ENCODE measurements at places on chromosomes 11 and 22.

GRCh38 chr11:35859301-35859700 is 84.6 kb upstream of the LDLRAD3 start:
- H3K27me3 ChIP-seq: no peaks in the 10 kb centered on the region
- peak; percentile 14 for DNase-seq
- H3K4me1 ChIP-seq: no peaks in the 10 kb centered on the region
- H3K27ac ChIP-seq: no peak overlapping the region
- no peak overlapping the region for H3K4me3 ChIP-seq
- no peaks in the 10 kb centered on the region for H3K36me3 ChIP-seq

DNA sequence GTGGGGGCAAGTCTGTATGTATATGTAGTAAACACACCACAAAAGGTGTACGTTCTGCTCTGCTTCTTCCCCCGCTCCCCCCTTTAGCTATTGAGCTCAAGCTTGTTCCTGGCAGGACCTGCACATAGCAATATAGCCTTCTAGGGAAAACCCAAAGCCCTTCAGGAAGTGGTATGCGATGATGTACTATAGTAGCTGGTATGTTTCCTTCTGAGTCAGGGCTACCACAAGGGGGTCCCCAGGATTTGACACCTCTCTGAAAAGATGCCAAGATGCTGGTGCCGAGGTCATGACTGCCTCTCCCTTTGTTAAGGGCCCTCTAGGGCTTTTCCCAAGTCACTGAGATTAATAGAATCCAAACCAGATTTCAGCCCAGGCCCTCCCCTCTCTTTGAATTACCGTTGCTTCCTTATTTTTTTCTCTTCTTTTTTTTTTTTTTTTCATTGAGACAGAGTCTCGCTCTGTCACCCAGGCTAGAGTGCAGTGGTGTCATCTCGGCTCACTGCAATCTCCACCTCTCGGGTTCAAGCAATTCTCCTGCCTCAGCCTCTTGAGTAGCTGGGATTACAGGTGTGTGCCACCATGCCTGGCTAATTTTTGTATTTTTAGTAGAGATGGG is 268.4 kb downstream of the ETS1 start:
- H3K36me3 ChIP-seq: no peaks in the 10 kb centered on the region
- no peak for DNase-seq
- no peak overlapping the region for H3K27ac ChIP-seq
- H3K4me3 ChIP-seq: no peak overlapping the region

DNA sequence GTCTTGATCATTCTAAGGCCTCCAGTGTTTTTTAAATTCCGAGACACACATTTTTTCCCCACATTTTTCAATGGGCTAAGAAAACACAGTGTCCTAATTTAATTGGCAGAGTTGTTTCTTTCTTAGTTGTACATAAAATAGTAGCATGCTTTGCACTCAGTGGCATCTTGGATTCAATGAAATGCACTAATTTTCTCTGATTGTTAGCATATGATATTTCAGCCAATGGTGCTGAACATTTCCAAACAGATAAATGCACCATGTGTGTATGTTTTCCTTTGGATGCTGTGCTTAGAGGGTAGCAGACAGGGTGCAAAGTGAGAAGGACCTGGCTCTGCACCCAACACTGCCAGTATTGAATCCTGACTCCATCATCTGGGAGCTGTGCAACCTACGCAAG is 103.5 kb downstream of the LDLRAD3 start:
- H3K4me3 ChIP-seq: no peak overlapping the region
- no peak overlapping the region for H3K27ac ChIP-seq
- DNase-seq: no peak
- no peaks in the 10 kb centered on the region for H3K27me3 ChIP-seq
- H3K4me1 ChIP-seq: no peaks in the 10 kb centered on the region

GRCh38 chr11:59152312-59152951 is 9.8 kb downstream of the FAM111A start:
- no peak overlapping the region for H3K27ac ChIP-seq
- no peak overlapping the region for H3K4me3 ChIP-seq
- H3K27me3 ChIP-seq: no peaks in the 10 kb centered on the region
- no peak for DNase-seq
- no peaks in the 10 kb centered on the region for H3K4me1 ChIP-seq

- H3K36me3 ChIP-seq: no peaks in the 10 kb centered on the region
- H3K4me3 ChIP-seq: peak overlapping the region; percentile 16
- peak; percentile 80 for DNase-seq
- peak overlapping the region; percentile 46 for H3K27ac ChIP-seq
- peaks cover 18% of the 10 kb centered on the region for H3K4me1 ChIP-seq
Observed at GRCh38 chr11:33000181-33000580, 15.5 kb upstream of the DEPDC7 start.

DNA sequence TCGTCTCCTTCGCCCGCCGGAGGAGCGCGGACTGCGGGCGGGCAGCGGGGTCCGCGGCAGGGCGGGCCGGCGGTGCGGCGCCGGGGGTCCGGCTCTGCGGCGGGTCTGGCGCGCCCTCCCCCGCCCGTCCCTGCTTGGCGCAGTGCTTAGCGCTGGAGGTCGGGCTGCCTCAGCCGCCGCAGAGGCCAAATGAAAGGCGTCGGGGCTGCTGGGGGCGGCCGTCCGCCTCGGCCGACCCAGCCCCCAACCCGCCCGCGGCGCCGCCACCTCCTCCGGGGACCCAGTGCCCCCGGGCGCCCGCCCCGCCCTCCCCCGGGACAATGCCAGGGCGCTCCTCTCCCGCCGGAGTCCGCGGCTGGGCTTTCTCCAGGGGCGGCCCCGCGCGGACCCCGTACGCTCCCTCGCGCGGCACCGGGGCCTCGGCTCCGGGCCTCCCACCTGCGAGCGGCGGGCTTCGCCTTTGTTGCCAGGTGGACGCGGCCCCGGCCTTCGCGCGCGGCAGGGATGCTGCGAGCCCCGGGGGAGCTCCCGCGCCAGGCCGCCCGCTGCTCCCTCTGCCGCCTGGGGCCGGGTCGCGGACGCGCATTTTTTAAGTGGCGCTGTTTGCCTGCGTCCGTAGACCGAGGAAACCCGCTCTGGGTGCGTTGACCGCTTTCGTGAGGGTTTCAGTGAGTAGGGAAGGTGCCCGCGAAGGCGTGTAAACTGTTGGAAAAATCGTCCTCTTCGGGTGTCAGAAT is 583 bp downstream of the APLP2 start:
- peaks cover 13% of the 10 kb centered on the region for H3K4me1 ChIP-seq
- H3K27me3 ChIP-seq: no peaks in the 10 kb centered on the region
- H3K27ac ChIP-seq: peak overlapping the region; percentile 51
- H3K4me3 ChIP-seq: peak overlapping the region; percentile 75
- peak; percentile 71 for DNase-seq

- H3K4me3 ChIP-seq: no peak overlapping the region
- H3K4me1 ChIP-seq: peaks cover 13% of the 10 kb centered on the region
- H3K36me3 ChIP-seq: no peaks in the 10 kb centered on the region
- H3K27ac ChIP-seq: peak overlapping the region; percentile 84
- no peaks in the 10 kb centered on the region for H3K27me3 ChIP-seq
Observed at GRCh38 chr22:27171212-27171611, 513.8 kb downstream of the MIAT start.

GRCh38 chr11:129308241-129308865 is 67.3 kb upstream of the BARX2 start:
- H3K4me1 ChIP-seq: no peaks in the 10 kb centered on the region
- no peak overlapping the region for H3K4me3 ChIP-seq
- no peak for DNase-seq
- peaks cover 3% of the 10 kb centered on the region for H3K27me3 ChIP-seq

- DNase-seq: no peak
- H3K27ac ChIP-seq: no peak overlapping the region
- H3K4me3 ChIP-seq: no peak overlapping the region
- no peaks in the 10 kb centered on the region for H3K36me3 ChIP-seq
- peaks cover 7% of the 10 kb centered on the region for H3K4me1 ChIP-seq
Observed at GRCh38 chr11:106105986-106106385, 28.5 kb downstream of the AASDHPPT start.

DNA sequence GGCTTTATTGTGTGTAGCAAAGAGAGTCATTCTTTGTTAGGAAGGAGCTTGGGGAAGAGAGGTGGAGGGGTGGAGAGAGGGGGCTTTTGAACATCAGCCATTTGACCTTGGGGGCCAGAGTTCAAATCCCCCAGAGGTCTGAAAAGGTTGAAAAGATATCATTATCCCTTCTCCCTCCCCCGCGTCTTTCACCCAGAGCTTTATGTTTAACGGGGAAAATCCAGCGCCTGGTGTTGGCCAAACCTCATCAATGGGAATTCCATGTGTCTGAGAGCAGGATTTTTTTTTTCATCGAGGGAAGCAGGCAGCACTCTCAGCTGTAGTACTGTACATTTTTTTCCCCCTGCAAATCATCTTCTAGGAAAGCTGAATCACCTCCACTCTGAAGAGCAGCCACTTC is 122.4 kb upstream of the HSD17B12 start:
- no peak overlapping the region for H3K4me3 ChIP-seq
- H3K4me1 ChIP-seq: peaks cover 8% of the 10 kb centered on the region
- H3K27ac ChIP-seq: no peak overlapping the region
- peaks cover 43% of the 10 kb centered on the region for H3K27me3 ChIP-seq
- no peaks in the 10 kb centered on the region for H3K36me3 ChIP-seq

DNA sequence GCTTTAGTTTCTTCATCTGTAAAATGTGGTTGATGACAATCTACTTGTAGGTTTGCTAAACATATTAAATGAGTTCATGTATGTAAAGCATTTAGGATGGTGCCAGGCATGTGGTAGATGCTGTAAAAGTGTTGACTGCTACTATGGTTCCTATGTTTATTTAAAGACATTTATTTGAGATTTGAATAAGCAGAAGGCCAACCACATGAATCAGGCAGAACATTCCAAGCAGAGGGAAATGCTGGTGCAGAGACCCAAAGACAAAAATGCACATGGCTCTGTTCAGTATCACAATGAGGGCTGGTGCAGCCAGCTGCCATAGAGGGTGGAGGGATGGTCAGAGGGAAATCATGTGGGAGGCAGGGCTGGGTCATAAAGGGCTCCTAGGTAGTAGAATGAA is 156.2 kb upstream of the PDGFD start:
- H3K4me1 ChIP-seq: no peaks in the 10 kb centered on the region
- no peaks in the 10 kb centered on the region for H3K27me3 ChIP-seq
- no peak for DNase-seq
- H3K27ac ChIP-seq: no peak overlapping the region

- no peak overlapping the region for H3K4me3 ChIP-seq
- no peaks in the 10 kb centered on the region for H3K27me3 ChIP-seq
- H3K27ac ChIP-seq: peak overlapping the region; percentile 31
- H3K36me3 ChIP-seq: no peaks in the 10 kb centered on the region
- H3K4me1 ChIP-seq: peaks cover 21% of the 10 kb centered on the region
Observed at GRCh38 chr22:44042249-44043218, 18.4 kb downstream of the PARVB start.

GRCh38 chr11:67051180-67051893 is 5.3 kb upstream of the RHOD start:
- H3K4me3 ChIP-seq: no peak overlapping the region
- no peak for DNase-seq
- H3K27ac ChIP-seq: no peak overlapping the region

DNA sequence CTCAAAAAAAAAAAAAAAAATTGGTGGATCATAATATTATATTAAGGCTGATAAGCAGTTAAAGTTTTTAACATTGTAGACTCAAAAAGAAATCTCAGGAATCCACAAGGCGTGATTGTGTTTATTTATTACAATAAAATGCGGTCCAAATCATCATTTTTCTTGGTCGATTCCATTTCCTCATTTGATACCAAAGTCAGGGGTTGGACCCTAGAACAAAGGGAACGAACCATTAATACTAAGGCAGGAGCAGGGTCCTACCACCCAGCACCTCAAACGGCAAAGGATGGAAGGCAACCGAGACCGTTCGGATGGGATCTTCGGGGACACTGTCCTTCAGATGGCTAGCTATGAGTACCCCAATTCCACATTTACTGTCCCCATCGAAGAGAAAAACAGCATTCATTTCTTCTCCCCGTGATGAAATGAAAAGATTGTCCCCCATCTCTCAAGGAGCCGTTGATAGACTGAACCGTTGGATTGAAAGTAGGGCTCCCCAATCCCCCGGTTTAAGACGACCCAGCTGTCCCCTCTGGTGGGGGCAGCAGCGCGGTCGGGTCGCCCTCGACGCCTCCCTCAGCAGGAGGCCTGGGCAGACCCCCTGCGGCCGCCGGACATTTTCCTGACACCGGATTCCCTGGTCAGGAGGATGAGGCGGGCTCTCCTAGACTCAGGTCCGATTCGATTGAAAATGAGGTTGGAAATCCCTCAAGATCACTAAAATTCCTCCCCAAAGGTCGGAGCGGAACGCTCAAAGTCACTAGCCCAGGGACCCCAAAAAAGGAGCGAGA is 607 bp downstream of the DMC1 start:
- H3K4me3 ChIP-seq: peak overlapping the region; percentile 85
- no peaks in the 10 kb centered on the region for H3K36me3 ChIP-seq
- peaks cover 8% of the 10 kb centered on the region for H3K4me1 ChIP-seq

- peak; percentile 69 for DNase-seq
- H3K27me3 ChIP-seq: peaks cover 33% of the 10 kb centered on the region
- H3K27ac ChIP-seq: no peak overlapping the region
- peaks cover 26% of the 10 kb centered on the region for H3K4me1 ChIP-seq
- H3K36me3 ChIP-seq: no peaks in the 10 kb centered on the region
Observed at GRCh38 chr11:93051186-93051585, 81.7 kb downstream of the MTNR1B start.

DNA sequence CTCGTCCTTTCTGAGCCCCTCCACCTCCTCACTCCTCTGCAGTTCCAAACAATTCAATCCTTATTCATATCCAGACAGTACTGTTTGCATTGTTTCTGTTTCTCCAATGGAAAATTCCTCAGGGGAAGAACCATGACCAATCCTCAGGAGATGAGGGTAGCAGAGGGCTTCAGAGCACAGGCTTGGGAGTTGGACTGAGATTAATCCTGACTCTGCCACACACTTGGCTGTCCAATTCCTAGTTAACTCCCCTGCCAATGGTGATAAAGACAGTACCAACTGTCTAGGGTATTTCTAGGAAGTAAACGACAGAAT is 58.0 kb downstream of the MICAL3 start:
- H3K4me1 ChIP-seq: peaks cover 24% of the 10 kb centered on the region
- H3K36me3 ChIP-seq: no peaks in the 10 kb centered on the region
- DNase-seq: no peak
- H3K27ac ChIP-seq: no peak overlapping the region

- no peak overlapping the region for H3K27ac ChIP-seq
- H3K4me3 ChIP-seq: no peak overlapping the region
- no peaks in the 10 kb centered on the region for H3K36me3 ChIP-seq
- DNase-seq: no peak
- peaks cover 16% of the 10 kb centered on the region for H3K4me1 ChIP-seq
Observed at GRCh38 chr11:34252651-34253050, 105.2 kb downstream of the ABTB2 start.

GRCh38 chr11:111729831-111730311 is 36.3 kb downstream of the PPP2R1B start:
- H3K36me3 ChIP-seq: peaks cover 8% of the 10 kb centered on the region
- no peak overlapping the region for H3K4me3 ChIP-seq

GRCh38 chr11:61082931-61083531 is 19.3 kb upstream of the CD5 start:
- no peaks in the 10 kb centered on the region for H3K4me1 ChIP-seq
- H3K27me3 ChIP-seq: peaks cover 3% of the 10 kb centered on the region
- H3K36me3 ChIP-seq: no peaks in the 10 kb centered on the region
- DNase-seq: no peak

GRCh38 chr11:119571311-119571710 is 148.3 kb upstream of the THY1 start:
- H3K4me3 ChIP-seq: no peak overlapping the region
- peaks cover 8% of the 10 kb centered on the region for H3K27me3 ChIP-seq
- no peak overlapping the region for H3K27ac ChIP-seq
- no peaks in the 10 kb centered on the region for H3K36me3 ChIP-seq
- peaks cover 15% of the 10 kb centered on the region for H3K4me1 ChIP-seq

- H3K36me3 ChIP-seq: no peaks in the 10 kb centered on the region
- H3K4me3 ChIP-seq: no peak overlapping the region
- no peaks in the 10 kb centered on the region for H3K27me3 ChIP-seq
- no peaks in the 10 kb centered on the region for H3K4me1 ChIP-seq
Observed at GRCh38 chr11:35126879-35127581, 11.9 kb upstream of the CD44 start.

GRCh38 chr11:126375726-126376125 is 20.2 kb downstream of the ST3GAL4 start:
- H3K27ac ChIP-seq: no peak overlapping the region
- H3K4me3 ChIP-seq: no peak overlapping the region
- H3K27me3 ChIP-seq: no peaks in the 10 kb centered on the region
- DNase-seq: no peak
- H3K36me3 ChIP-seq: no peaks in the 10 kb centered on the region

All from GM23248 (cell line).